ENCODE measurements at places on chromosomes 13 and 19. TPM values are rescaled to one million over a fixed set of nuclear protein-coding genes. Genes with fewer than 3 reads are reported as not detected.

DNA sequence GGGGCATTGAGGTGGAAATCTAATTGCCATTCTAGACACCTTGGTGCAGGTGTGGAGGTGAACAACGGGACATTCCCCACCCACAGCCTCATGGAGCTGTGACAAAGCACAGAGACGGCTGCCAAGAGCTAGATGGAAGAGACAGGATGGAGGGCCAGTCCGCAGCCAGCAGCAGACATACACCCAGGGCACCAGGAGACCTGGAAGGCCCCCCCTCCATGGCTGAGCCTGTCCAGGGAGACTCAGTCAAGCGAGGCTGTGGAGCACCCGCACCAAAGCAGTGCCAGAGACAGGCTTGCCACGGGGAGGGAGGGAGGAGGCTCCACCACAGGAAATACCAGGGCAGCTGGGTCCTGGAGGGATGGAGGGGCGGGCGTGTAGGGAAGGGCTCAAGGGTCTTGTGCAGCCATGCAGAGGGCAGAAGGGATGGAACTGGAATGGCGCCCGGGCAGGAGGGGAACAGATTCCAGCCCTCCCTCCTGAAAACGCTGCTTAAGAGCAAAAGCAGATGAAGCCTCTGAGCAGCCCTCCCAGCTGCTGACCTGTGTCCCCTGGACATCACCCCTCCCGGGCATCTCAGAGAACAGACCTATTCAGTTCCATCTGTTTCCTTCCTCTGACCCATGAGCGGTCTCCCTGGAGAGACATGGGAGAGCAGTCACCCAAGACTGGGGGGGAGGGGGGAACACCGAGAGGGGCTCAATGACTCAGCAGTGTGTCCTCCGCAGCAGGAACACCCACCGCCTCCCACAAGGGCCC lies 14.4 kb downstream of the EPS15L1 start:
- no peak for DNase-seq

DNA sequence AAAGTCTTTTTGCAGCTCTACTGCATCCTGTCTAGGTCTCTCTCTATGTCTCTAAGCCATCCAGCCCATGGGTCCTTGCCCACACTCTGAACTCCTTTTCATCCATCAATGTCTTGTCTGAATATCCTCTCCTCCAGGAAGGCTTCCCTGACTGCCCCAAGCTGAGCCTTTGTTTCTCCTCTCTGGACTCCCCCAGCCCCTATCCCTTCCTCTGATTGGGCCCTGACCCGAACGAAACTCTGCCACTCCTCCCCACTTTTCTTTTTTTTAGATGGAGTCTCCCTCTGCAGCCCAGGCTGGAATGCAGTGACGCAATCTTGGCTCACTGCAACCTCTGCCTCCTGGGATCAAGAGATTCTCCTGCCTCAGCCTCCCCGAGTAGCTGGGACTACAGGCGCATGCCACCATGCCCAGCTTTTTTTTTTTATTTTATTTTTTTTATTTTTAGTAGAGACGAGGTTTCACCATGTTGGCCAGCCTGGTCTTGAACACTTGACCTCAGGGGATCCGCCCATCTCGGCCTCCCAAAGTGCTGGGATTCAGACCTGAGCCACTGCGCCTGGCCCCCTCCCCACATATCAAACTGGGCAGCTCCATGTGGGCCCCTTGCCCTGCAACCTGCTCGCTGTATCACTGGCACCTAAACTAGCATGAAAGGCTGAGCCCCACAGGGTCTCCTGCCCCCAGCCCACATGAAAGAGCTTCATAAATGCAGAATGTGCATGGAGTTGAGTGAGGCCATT lies 870 bp upstream of the UNC13A start:
- no peak for DNase-seq

- no peak for DNase-seq
Measured at GRCh38 chr13:20190481-20191310, 2.0 kb downstream of the GJB2 start.

GRCh38 chr13:110726726-110727125 lies 13.2 kb downstream of the ING1 start:
- no peak for DNase-seq

Gene MEIOSIN
- not detected for total RNA-seq

Gene CACNA1A
- 0.07 TPM for total RNA-seq

Gene KCNJ14
- 0.39 TPM for total RNA-seq
